Activated T-helper 1 cell treated with anti-CD3 and anti-CD28 coated beads, Interleukin-2, amount 50 U/mL, for 16 hours (primary cell): ENCODE measurements at places on chromosomes 4 and X.

- no peak for DNase-seq
Observed at GRCh38 chrX:41556958-41557357, 109.8 kb downstream of the NYX start.

- DNase-seq = no peak
Observed at GRCh38 chr4:89173336-89174090, 62.2 kb downstream of the TIGD2 start.

DNA sequence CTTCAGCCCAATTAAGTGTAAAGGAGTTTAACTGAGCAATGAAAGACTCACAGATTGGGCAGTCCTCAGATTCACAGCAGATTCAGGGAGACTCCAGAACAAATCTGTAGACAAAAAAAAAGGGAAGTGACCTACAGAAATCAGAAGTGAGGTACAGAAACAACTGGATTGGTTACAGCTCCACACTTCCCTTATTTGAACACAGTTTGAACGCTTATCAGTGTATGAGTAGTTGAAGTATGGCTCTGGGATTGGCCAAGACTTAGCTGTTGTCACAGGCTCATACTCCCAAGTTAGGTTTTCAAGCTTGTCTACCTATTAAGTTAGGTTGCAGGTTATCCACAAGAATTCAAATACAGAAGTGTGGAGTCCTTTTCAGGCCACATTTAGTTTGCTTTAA, 112.4 kb upstream of the ELOVL6 start:
- no peak for DNase-seq

DNA sequence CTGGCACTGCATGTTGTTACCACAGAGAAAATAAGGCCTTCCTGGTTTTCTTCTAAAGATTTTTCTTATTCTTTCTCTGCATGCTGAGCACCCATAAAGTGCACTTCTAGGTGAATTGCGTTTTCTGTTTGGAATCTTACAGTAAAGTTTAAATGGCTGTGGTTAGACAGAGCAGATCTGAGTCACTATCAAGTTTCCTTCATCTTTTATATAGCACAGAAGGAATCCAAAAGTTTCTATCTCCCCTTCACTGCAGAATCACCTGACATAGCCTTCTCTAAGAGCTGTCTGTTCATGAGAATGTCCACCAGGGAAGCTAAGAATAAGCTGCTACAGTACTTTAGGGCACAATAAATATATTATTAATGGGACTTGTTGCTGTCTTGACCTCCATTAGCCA, 455.5 kb upstream of the FAM241A start:
- DNase-seq = no peak

GRCh38 chrX:105191878-105192277, 28.6 kb downstream of the TEX13A start:
- DNase-seq = no peak

GRCh38 chr4:95980877-95981360, 141.0 kb downstream of the PDHA2 start:
- no peak for DNase-seq

DNA sequence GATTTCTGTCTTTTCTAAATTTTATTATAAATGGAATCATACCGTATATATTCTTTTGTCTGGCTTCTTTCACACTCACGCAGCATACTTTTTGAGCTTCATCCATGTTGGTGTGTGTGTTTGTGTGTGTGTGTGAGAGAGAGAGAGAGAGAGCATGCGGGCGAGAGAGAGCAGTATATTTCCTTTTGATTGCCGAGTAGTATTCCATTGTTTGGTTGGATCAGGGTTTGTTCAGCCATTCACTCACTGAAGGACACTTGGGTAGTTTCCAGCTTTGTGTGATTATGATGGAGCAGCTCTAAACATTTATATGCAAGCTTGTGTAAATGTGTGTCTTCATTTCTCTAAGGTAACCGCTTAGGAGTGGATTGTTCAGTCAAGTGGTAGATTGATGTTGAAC, 3.1 kb upstream of the L1CAM start:
- no peak for DNase-seq

GRCh38 chr4:2962614-2963174, 512 bp downstream of the NOP14 start:
- DNase-seq = peak; percentile 18

- no peak for DNase-seq
Observed at GRCh38 chr4:87465739-87466366, 43.5 kb downstream of the NUDT9 start.

DNA sequence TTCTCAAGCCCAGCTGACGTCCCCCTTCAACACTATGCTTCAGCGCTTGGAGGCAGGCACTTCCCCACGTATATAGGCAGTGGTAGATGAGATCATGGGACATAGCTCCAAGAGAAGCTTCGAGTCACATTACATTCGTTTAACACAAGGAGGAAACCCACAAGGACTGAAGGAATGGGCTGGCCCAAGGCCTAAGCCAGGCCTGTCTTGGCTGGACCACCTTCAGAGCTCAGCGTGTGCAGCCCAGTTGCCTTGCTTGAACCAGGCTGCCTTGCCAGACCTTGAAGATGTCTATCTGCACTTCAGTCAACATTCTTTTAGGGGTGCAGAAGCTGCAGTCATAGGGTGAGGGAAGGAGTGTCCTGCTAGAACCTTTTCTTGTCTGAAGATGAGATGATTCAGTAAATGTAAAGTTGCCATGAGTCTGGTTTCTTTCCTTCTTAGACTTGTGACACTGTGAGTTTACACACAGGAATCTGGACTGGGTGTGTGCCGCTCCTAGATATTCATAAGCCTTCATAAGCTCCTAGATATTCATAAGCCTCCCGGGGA, 144.1 kb upstream of the RBPJ start:
- no peak for DNase-seq

GRCh38 chr4:8402181-8402597, 38.3 kb downstream of the ACOX3 start:
- DNase-seq = no peak

DNA sequence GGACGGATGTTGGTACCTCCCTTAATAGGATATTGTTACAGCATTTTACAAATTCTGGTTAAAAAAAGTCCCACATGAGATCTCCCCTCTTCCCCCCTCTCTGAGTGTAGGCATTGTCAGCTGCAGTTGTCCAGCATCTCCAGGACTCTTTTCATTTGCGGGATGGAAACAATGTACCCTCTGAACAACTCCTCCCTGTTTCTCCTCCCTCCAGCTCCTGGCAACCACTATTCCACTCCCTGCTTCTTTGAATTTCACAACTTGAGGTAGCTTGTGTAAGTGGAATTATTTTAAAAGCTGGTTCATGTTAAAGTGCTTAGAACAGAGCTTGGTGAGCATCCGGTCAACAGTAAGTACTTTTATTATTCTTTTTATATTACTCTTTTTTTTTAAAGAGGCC, 69.8 kb downstream of the TBL1X start:
- DNase-seq = no peak

DNA sequence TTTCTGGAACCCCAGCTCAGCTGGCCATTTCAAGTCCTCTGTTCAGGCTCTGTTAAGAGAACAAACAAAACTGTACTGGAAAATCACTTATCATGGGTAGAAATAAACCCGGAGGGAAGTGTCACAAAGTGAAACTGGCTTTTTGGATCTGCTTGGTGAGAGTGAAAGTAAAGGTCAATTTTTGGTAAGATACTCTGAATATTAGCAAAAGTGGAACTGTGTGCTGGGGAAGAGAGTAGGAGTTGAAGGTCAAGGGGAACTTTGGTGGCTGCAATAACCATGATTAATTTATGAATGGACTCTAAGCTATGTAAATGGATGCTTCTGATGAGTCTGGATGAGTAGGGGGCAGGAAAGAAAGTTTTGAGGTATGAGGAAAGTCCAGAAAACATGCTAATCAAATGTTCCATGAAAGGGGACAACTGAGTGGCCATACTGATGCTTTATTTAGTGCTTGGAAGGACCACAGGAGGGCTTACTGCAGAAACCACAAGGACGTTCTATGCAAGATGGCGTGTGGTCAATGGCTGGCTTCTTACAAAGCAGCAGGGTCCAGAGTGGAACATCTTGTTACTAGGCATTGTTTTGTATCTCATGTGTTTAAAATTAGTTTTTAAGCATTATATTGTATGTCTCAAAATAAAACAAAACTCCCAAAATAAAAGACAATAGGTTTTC, 36.8 kb upstream of the TNIP3 start:
- DNase-seq = no peak

DNA sequence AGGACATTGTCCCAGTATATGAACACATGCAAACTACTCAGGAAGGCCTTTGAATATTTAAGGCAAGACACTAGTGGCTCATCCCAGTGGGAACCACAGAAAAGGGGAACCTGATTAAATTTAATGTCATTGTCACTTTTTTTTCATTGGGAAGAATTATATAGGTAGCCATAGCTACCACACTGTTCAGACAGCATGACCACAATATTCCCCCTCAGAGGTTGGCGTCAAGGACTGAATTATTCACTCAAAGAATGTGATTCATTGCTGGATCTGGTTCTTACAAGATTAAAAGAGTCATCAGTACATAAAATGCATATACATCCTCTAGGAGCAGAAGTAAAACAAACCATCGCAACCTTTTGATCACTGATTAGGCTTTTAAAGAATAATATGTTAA, 92.0 kb upstream of the SMARCAD1 start:
- DNase-seq = no peak

DNA sequence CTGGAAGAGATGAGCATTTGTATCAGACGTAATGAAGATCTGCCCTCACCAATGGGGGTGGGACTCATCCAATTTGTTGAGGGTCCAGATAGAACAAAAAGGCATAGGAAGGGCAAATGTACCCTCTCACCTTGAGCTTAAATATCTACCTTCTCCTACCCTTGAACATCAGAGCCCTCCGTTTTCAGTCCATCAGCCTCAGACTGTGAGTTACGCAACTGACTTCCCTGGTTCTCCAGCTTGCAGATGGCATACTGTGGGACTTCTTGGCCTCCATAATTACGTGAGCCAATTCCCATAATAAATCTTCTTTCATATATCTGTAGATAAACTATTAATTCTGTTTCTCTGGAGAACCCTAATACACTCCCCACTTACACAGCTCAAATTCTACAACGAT, 56.5 kb upstream of the GUCY1A1 start:
- no peak for DNase-seq

- no peak for DNase-seq
Observed at GRCh38 chr4:68319040-68319439, 30.9 kb downstream of the YTHDC1 start.

DNA sequence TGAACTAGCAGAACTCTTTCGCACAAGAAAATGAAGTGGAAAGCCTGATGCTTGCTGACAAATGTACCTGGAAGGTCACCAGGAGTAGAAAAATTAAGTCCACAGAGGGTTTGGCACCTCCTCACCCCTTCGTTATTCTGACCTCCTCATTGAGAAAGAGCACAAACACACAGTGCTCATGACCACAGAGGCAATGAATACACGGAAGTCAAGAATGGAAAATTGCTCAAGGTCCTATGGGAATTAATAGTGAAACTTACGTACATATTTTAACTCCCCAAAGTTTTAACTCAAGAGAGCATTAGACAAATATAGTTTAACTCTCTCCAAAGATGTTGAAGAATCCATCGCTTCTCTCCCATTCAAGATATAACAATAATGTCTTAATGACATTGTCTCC, 83.6 kb upstream of the CAMK2D start:
- no peak for DNase-seq

GRCh38 chr4:169385376-169385775, 114.6 kb upstream of the SH3RF1 start:
- no peak for DNase-seq

DNA sequence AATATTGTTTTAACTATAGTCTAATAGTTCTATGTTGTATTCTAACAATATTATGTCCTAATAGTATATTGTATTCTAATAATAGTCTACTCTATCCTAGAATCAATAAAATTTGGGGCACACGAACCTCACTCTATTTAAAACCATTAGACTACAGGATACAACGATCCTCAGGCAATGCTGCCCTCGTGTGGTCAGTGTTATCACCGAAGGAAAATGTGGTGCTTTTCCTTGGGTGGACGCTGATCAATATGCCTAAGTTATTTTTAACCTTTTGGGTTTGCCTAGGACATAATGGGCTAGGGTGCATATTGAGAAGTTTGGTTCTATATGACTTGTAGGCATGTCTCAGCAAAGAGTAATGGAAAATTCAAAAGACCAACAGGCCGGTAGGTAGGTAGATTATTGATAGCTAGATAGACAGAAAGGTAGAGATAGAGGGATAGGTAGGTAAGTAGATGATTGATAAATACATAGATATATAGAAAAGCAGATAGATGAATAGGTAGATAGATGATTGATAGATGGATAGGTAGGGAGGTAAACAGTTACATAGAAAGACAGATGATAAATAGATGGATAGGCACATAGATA, 75.1 kb downstream of the PRKX start:
- no peak for DNase-seq
